ENCODE measurements at places on chromosomes 11 and 22.

GRCh38 chr11:59615120-59615636, 396 bp downstream of the OSBP start:
- DNase-seq: peak; percentile 73

GRCh38 chr11:75265851-75266531, 25.4 kb downstream of the TPBGL start:
- DNase-seq: no peak

GRCh38 chr11:33842236-33842915, 49.5 kb downstream of the LMO2 start:
- no peak for DNase-seq

GRCh38 chr22:49950396-49950994, 10.1 kb upstream of the PIM3 start:
- DNase-seq: no peak

DNA sequence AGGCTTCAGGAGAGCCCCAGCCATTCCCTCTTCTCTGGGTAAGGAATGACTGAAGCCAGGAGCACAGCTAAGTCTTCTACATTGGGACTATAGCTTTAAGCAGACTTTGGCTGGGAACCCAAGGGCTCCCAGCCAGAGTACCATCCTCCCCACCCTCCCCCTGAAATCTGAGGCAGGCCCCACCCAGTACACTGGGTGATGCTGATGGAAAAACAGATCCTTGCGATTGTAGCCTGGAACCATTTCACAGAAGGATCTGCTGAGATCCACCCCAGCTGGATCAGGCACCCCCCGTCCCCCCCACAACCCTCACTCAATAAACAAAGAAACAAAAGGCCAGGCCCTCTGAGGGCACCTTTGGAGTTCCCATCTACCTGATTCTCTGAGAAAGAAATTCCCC, 39.8 kb downstream of the IL18BP start:
- DNase-seq: no peak

DNA sequence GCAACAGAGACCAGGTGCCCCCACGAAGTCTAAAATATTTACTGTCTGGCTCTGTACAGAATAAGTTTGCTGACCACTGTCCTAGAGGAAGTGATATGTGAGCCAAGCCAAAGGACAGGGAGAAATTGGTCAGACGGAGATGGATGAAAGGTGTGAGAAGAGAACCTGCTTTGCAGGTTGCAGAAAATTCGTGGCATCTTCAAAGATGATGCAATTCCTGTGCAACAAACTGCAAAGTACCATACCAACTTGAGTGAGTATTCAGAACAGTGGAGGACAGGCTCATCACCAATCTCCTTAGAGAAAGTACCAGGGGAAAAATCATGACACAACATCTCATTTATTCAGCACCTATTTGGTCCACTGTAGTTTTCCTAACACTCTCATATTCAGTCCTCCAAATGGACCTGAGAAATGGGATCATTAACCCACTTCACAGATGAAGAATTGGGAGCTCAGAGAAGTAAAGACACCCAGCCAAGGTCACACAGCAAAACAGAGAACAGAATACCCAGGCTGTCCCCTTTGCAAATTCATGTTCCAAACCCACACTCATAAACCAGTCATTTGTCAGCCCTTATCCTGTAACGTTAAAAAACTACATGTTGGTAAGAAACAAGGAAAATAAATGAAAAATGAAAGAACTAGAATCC, 536.8 kb downstream of the MIAT start:
- no peak for DNase-seq

- DNase-seq: no peak
Measured at GRCh38 chr11:60875366-60876167, 8.2 kb downstream of the ZP1 start.

- no peak for DNase-seq
Measured at GRCh38 chr22:30891443-30891755, 77.2 kb downstream of the MORC2 start.

- DNase-seq: no peak
Measured at GRCh38 chr11:69171476-69172240, 15.9 kb downstream of the SMIM38 start.

GRCh38 chr11:80241766-80242165, 800.9 kb upstream of the TENM4 start:
- DNase-seq: no peak

GRCh38 chr22:28438183-28438768, 241.4 kb downstream of the TTC28 start:
- no peak for DNase-seq

DNA sequence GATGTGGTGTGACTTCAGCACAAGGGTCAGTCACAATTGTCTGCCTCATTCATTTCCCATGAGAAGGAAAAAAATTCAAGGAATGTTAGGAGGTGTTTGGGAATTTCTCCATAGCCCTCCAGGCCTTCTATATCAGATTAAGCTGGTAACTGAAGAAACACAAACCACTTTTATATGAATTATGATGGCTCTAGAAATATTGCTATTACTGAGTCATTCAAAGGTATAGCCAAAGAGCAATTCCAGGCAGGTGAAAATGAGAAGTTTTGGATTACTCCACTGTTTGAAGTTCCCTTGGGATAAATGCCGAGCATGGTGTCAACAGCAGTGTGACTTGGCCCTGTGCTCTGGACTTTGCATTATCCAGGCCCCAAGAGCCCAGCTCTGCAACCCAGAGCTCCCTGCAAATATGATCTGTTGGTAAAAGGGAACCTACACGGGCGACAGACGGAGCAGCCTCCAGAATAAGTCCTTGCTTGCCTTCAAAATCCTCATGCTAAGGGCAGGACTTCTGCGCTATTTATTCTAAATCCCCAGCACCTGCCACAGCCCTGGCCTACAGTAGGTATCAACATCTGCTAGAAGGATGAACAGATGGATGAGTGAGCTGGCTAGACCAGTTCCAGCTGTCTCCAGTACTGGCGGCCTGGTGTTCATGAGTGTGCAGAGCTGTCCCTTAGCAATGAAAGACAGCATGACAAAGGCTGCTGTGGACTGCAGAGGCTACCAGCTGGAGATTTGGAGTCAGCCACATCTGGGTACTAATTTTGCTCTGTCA, 67.5 kb upstream of the ZBED5 start:
- no peak for DNase-seq

- DNase-seq: no peak
Measured at GRCh38 chr11:132784441-132784840, 747.9 kb downstream of the OPCML start.

GRCh38 chr22:32199961-32200360, 4.9 kb downstream of the RFPL2 start:
- no peak for DNase-seq

- DNase-seq: no peak
Measured at GRCh38 chr11:72114570-72114969, 2.1 kb upstream of the ANAPC15 start.

DNA sequence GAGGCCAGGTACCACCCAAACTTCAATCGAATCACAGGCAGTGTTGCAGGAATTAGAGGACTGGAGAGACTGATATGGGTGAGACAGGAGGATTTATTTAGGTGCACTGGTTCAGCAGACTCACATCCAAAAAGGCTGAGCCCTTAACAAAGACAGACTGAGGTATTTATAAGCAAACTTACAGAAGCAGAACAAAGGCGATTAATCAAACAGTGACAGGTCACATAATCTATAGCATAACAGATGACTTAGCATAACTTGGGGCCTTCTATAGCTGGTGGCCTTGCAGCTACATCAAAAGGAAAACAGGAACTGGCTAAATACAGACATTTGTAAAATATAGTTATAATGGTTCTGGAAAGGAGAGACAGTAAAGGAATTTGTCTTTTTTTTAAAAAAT, 2.1 kb downstream of the APOBEC3B start:
- no peak for DNase-seq

DNA sequence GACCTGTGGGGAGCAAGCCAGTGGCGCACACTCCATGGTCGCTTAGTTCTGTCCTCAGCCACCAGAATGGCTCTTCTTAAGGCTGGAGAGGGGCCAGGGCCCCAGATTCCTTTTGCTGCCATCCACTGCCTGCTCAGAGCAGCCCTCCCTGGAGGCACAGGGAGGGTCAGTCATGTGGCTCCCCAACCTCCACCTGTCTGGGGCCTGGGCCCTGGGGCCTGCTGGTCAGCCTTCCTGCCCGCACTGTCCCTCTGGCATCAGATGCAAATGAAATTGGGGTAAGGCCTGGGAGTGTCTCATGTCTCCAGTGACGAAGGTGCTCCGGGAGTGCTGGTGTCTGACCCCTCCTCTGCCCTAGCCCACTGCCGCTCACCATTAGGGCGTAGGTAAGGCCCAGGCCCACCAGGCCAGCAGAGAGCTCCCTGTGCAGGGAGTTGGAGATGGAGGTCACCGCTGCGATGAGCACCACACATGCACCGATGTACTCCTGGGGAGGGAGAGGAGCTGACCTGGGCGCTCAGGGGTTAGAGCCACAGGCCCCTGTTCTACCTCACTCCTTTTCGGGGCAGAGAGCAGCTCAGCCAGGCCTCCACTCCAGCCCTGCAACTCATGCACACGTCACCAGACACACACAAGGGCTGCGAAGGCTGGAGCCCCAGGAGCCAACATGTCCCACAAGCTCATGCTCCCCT, 9.0 kb upstream of the KCNJ11 start:
- DNase-seq: no peak

DNA sequence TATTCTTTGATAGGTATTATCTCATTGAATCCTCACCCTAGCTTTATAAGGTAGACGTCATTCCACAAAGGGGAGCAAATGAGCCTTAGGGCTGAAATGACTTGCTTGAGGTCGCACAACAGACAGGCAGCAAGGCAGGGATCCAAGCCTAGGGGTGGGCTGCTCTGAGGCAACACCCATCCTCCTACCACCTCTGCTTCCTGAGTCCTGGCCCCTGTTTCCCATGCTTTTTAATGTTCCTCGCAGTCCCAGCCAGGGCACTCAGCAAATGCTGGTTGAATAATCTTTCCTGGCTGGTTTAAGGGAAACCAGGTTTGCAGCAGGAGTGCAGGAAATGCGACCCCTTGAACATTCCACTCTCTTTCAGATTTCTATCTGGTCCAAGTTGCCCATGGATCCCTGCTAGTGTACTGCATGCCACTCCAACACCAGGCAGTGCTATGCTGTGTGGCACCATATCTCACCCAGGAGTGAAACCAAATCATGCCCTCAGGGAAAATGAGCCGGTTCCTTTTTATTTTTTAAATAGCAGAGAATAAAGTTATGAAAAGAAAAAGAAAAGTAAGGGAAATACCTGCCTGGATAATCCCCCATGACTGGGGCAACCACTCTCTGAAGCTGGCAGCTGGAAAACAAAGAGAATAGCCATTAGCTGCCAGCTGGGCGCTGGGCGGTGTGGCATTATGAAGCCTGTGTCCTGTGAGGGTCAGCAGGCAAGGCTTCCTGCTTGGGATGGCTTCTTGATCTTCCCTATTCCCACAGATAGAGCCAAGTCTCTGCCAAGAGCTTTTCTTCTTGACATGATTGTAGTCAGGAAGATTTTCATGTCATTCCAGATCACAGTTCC, 21.8 kb downstream of the MICAL2 start:
- DNase-seq: no peak

DNA sequence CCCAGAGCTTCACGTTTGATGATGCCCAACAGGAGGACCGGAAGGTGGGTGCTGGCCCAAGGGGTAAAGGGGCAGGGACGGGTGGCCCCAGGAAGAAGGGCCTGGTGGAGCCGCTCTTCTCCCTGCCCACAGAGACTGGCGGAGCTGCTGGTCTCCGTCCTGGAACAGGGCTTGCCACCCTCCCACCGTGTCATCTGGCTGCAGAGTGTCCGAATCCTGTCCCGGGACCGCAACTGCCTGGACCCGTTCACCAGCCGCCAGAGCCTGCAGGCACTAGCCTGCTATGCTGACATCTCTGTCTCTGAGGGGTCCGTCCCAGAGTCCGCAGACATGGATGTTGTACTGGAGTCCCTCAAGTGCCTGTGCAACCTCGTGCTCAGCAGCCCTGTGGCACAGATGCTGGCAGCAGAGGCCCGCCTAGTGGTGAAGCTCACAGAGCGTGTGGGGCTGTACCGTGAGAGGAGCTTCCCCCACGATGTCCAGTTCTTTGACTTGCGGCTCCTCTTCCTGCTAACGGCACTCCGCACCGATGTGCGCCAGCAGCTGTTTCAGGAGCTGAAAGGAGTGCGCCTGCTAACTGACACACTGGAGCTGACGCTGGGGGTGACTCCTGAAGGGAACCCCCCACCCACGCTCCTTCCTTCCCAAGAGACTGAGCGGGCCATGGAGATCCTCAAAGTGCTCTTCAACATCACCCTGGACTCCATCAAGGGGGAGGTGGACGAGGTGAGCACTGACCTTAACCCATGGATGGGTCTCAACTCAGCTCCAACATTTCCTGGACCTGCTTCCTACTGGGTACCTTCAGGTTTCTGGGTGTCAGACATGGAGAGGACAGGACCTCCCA, 2.0 kb downstream of the RIC8A start:
- no peak for DNase-seq

DNA sequence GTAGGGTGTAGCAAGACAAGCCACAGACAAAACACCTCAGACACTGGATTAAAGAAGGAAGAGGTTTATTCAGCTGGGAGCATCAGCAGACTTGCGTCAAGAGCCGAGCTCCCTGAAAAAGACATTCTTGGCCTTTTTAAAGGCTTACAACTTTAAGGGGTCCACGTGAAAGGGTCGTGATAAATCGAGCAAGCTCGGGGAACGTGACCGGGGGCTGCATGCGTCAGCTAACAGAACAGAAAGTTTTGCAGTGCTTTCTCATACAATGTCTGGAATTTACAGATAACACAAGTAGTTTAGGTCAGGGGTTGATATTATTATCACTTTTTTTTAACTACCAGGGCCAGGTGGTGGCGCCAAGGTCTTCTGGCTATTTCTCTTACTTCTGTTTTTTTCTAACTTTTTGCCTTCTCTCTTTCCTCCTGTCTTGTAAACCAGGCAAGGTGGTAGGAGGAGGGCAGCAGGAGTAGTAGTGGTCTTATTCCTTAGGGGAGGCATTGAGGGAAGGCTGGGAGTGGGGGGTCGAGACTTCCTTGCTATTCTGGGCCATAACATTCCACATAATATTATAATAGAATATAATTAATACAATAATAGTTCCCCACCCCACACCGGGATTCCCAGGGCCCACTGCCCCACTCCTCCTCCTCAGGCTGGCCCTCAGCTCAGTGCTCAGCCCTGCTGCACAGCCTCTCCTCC, 587 bp upstream of the ALDH3B1 start:
- no peak for DNase-seq

- DNase-seq: no peak
Measured at GRCh38 chr11:27396259-27396839, 33.3 kb upstream of the CCDC34 start.

DNA sequence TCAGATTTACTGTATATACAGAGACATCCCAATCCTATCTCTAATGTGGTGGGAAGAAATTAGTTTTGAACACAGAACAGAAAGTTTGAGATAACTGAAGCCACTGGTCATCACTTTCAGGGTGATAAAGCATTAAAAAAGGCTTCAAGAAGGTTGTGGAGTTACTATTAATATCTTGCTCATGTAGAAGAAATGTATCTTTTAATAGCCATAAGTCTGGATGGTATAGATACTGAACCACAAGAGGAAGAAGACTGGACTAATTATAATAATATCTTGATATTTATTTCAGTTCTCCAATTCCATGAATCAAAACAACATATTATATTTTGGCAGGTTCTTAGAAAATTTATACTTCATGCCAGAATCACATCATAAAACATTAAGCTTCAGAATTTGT, 137.1 kb downstream of the TMEM135 start:
- DNase-seq: no peak

GRCh38 chr11:13207665-13208594, 69.7 kb upstream of the BMAL1 start:
- DNase-seq: no peak

GRCh38 chr11:113262594-113262993, 51.8 kb upstream of the TTC12 start:
- no peak for DNase-seq
